K562 (cell line): ENCODE measurements at places on chromosomes 3 and 15.
A peak's percentile ranks its signal among the peaks of the same experiment; 100 is the strongest.

GRCh38 chr15:55998478-55998877, 5.1 kb upstream of the NEDD4 start:
- no peak for DNase-seq
- no peak overlapping the region for H3K27ac ChIP-seq
- no peaks in the 10 kb centered on the region; the same call in 1 of the 3 replicates for H3K4me1 ChIP-seq
- no peaks in the 10 kb centered on the region for H3K36me3 ChIP-seq

DNA sequence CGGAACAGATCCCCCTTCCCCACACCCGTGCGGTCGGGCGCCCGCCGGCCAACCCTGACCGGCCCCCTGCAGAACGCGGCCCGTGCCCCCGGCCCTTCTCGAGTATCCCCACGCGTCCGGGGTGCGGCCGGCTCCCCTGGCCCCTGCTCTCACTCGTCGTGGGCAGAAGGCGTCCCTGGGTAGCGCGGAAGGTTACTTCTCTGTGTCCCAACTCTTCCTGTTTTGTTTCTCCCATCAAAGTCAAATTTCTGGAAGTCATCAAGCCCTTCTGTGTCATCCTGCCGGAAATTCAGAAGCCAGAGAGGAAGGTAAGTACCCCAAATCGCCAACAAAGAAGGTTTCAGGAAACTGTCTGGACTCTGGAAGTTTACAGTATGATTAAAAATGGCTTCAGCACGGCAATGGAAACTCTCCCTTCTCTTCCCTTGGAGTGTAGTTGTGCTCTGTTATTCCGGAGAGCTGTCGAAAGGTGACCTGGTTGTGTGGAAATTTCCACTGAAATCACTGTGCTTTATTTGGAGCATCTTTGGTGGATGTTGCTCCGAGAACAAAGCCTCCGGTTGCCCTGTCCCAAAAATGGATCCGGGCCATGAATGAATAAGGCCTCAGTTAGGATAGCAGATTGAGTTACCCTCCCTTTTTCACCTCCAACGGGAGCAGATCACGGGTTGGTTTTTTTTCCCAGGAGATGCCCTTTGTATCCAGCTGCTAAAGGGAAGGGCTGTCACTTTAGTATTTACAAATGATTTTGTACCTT, 536 bp downstream of the SEC61A1 start:
- H3K4me1 ChIP-seq, result no peaks in the 10 kb centered on the region
- DNase-seq, result no peak
- no peaks in the 10 kb centered on the region; the same call in 1 of the 2 replicates for H3K27me3 ChIP-seq
- H3K36me3 ChIP-seq, result peaks cover 47% of the 10 kb centered on the region

DNA sequence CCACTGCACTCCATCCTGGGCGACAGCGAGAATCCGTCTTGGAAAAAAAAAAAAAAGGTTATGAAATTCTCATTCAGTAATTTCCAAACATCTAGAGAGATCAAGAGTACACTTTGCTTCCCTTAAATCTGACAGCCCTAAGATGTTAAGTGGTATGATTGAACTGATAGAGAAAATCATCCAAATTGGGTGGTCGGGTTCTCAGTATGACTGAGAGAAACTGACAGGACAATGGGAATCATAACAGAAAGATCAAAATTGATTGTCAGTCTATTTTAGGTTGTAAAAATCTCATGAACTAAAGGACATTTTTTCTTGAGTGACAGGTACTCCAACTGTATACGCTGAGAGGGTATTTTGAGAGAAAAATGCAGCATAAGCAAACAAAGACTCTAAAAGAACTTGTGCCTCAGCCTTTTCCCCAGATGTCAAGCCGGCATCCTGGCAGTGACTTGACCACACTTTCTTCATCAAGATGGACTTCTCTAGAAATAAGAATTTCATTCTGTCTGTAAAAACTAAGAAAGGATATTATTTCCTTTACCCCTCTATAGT, 65.8 kb downstream of the MYO5A start:
- no peak for DNase-seq
- no peaks in the 10 kb centered on the region for H3K4me1 ChIP-seq
- H3K27me3 ChIP-seq, result peaks cover 15% of the 10 kb centered on the region
- no peak overlapping the region for H3K27ac ChIP-seq

DNA sequence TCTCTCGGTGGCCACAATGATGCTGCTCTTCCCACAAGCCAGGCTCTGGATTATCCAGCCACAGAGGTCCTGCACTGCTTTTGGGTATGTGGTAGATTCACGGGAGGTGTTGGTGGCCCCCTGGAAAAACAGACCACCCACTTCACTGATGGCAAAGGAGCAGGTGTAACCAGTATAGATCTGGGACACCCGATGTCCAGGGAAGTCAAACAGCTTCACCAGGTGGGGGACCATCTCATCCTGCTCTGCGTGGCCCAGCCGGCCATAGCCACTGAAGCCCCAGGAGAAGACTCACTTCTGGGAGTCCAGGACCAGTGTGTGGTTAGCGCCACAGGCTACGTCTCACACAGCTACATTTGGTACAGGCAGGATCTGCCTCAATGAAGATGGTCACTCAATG, 62.6 kb downstream of the CHCHD6 start:
- DNase-seq, result no peak
- H3K4me3 ChIP-seq, result no peak overlapping the region
- no peaks in the 10 kb centered on the region for H3K27me3 ChIP-seq

GRCh38 chr15:50803479-50804180, 38.1 kb upstream of the SPPL2A start:
- DNase-seq, result no peak
- H3K36me3 ChIP-seq, result no peaks in the 10 kb centered on the region
- no peaks in the 10 kb centered on the region for H3K4me1 ChIP-seq
- no peak overlapping the region for H3K27ac ChIP-seq
- H3K4me3 ChIP-seq, result no peak overlapping the region

- H3K4me1 ChIP-seq, result no peaks in the 10 kb centered on the region
- H3K36me3 ChIP-seq, result no peaks in the 10 kb centered on the region
- H3K27ac ChIP-seq, result no peak overlapping the region
- peaks cover 21% of the 10 kb centered on the region for H3K27me3 ChIP-seq
These were observed 64.4 kb downstream of the USP13 start for GRCh38 chr3:179717219-179717618.

- no peak overlapping the region for H3K27ac ChIP-seq
- H3K36me3 ChIP-seq, result no peaks in the 10 kb centered on the region
- H3K4me1 ChIP-seq, result no peaks in the 10 kb centered on the region
These were observed 39.4 kb downstream of the CLDN18 start for GRCh38 chr3:138049157-138049919.

- no peaks in the 10 kb centered on the region for H3K27me3 ChIP-seq
- peak overlapping the region; percentile 87 for H3K4me3 ChIP-seq
- peaks cover 22% of the 10 kb centered on the region for H3K4me1 ChIP-seq
- DNase-seq, result no peak
These were observed 632 bp downstream of the CTSH start for GRCh38 chr15:78944202-78944625.

GRCh38 chr3:177529716-177530335, 332.5 kb upstream of the TBL1XR1 start:
- H3K4me1 ChIP-seq, result no peaks in the 10 kb centered on the region; the same call in 2 of the 3 replicates
- no peaks in the 10 kb centered on the region for H3K27me3 ChIP-seq
- DNase-seq, result no peak
- H3K27ac ChIP-seq, result no peak overlapping the region

GRCh38 chr3:28376424-28376823, 27.8 kb upstream of the AZI2 start:
- H3K4me1 ChIP-seq, result no peaks in the 10 kb centered on the region
- no peaks in the 10 kb centered on the region for H3K36me3 ChIP-seq
- no peak overlapping the region for H3K4me3 ChIP-seq
- no peak overlapping the region for H3K27ac ChIP-seq
- no peaks in the 10 kb centered on the region for H3K27me3 ChIP-seq
- no peak for DNase-seq

DNA sequence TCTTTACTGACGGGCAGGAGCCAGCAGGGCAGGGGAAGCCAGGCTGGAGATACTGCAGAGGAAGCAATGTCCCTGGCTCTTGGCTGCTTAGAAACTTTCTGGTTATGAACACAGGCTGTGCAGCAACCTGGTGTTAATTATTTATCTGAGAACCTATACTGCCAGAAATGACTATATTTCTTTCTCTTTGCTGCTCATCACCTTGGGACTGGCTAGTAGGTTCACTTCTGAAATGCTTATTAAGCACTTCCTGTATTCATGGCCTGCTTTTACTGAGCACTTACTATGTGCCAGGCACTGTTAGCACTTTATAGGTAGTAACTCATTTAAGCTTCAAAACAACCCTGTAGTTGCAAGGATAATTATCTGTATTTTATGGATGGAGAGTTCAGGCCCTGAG, 57.6 kb downstream of the RAB11A start:
- H3K27me3 ChIP-seq, result no peaks in the 10 kb centered on the region
- no peaks in the 10 kb centered on the region for H3K36me3 ChIP-seq
- H3K4me1 ChIP-seq, result no peaks in the 10 kb centered on the region
- DNase-seq, result no peak

GRCh38 chr3:69442771-69443311, 57.0 kb upstream of the FRMD4B start:
- no peaks in the 10 kb centered on the region for H3K36me3 ChIP-seq
- no peak for DNase-seq
- H3K27ac ChIP-seq, result no peak overlapping the region
- no peaks in the 10 kb centered on the region for H3K4me1 ChIP-seq
- H3K27me3 ChIP-seq, result no peaks in the 10 kb centered on the region

GRCh38 chr15:89680282-89680873, 1.2 kb upstream of the PLIN1 start:
- no peak for DNase-seq
- H3K4me3 ChIP-seq, result no peak overlapping the region
- no peaks in the 10 kb centered on the region for H3K36me3 ChIP-seq
- no peaks in the 10 kb centered on the region for H3K4me1 ChIP-seq

DNA sequence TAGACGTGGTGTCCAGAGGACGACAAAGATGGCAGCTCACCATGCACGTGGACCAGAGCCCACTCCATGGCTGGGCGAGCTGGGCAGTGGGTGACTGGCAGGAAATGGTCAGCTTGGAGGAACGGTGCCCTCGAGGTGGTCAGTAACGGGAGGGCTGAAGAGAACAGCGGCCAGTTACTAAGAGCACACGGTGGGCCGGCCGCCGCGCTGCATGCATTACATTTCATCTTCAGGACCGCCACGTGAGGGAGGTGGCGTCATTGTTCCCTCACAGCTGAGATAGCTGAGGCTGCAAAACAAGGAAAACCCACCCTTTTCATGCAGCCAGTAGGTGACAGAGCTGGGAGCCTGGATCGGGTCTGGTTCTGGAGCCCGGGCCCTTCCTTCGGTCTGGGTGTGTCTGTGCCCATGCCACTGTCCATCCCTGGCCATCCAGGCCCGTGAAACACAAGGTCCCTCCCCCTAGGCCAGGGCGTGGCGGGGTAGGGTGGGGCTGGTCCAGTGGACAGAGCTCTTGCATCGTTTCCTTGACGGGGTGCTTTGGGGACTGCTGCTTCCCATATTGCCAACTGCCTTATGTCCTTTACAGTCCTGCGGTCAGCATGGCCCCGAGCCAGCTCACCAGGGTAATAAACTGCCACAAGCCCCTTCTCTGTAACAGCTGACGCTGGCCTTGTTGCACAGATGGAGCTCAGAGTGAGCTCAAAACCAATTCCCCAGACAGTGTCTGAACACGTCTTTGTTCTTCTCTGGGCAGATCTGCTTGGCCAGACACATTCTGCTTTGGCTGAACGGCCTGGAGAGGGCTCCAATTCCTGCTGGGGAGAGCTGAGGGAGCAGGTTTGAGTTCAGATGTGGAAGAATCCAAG, 51.8 kb downstream of the RGMA start:
- DNase-seq, result no peak
- H3K27ac ChIP-seq, result no peak overlapping the region
- peaks cover 38% of the 10 kb centered on the region for H3K27me3 ChIP-seq
- no peak overlapping the region for H3K4me3 ChIP-seq
- peaks cover 10% of the 10 kb centered on the region; the same call in 2 of the 3 replicates for H3K4me1 ChIP-seq

DNA sequence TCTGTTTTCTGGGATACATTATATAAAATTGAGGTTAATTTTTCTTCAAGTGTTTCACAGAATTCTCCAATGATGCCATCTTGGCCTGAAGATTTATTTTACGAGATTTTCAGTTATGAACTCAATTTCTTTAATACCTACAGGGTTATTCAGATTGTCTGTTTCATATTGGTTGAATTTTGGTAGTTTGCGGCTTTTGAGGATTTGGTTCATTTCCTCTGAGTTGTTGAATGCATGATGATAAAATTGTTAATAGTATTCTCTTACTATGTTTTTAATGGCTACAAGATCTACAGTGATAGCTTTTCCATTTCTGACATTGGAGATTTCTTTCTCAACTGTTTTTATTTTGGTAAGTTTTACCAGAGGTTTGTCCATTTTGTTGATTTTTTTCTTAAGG, 63.9 kb upstream of the PTPRG start:
- no peak overlapping the region for H3K4me3 ChIP-seq

GRCh38 chr3:135503760-135504686, 461.5 kb upstream of the PPP2R3A start:
- no peaks in the 10 kb centered on the region for H3K27me3 ChIP-seq
- H3K4me3 ChIP-seq, result no peak overlapping the region
- no peaks in the 10 kb centered on the region for H3K4me1 ChIP-seq
- no peaks in the 10 kb centered on the region for H3K36me3 ChIP-seq
- DNase-seq, result peak; percentile 41
- H3K27ac ChIP-seq, result no peak overlapping the region

GRCh38 chr3:72797773-72798543, 50.3 kb downstream of the SHQ1 start:
- peak overlapping the region; percentile 28; the same call in 2 of the 3 replicates for H3K27ac ChIP-seq
- H3K4me3 ChIP-seq, result no peak overlapping the region
- H3K36me3 ChIP-seq, result peaks cover 9% of the 10 kb centered on the region; the same call in 2 of the 3 replicates
- DNase-seq, result peak; percentile 14
- no peaks in the 10 kb centered on the region for H3K27me3 ChIP-seq

DNA sequence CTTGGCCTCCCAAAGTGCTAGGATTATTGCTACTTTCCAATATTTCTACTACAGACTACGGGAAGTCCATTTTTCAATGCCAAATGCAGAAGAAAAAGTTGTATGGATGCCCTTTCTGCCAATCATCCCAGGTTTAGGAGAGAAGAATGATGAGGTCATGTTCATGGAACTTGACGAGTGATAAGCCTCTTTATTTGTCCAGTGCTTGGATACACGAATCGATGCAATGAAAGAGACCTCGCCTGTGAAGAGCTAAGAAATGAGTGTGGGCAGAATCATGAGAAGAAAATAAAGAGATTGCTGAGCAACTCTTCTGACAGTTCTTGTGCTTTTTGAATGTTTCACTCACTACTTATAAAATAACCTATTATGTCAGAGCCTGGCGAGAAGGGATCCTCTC, 996 bp upstream of the SLC28A1 start:
- H3K4me3 ChIP-seq, result no peak overlapping the region
- DNase-seq, result no peak
- H3K36me3 ChIP-seq, result no peaks in the 10 kb centered on the region
- H3K4me1 ChIP-seq, result peaks cover 6% of the 10 kb centered on the region
- H3K27ac ChIP-seq, result no peak overlapping the region
